ENCODE measurements at places on chromosomes 4 and X.

DNA sequence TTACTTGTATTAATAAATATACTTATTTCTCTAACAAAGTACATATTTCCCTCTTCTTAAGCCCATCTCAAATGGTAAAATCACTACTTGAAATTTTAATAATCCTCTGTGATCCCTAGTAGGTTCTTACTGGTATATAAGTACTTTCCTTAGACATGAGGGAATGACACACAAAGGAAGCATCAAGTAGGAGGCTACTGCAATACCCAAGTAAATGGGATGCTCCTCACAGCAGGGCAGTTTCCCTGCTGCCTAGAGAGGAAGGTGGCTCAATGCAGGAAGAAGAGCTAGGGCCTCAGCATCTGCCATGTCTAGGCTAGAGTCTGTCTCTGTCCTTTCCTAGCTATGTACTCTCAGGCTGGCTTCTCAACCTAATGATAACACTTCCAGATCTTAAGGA, 122.1 kb upstream of the DIPK2B start:
- no peak for DNase-seq

DNA sequence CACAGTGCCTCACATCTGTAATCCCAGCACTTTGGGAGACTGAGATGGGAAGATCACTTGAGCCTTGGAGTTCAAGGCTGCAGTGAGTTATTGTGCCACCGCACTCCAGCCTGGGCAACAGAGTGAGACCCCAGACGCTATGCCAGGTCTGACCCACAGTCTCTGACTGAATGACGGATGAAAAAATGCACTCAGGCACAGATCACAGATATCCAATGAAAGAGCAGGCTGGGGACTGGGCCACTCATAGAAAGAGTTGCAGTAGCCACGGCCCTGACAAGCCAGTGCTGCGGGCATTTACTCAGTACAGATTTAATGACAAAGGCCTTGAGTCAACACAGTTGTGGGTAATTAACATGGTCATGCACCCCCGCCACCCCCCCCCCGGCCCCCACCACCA, 22.7 kb downstream of the NUDT6 start:
- DNase-seq, result no peak

DNA sequence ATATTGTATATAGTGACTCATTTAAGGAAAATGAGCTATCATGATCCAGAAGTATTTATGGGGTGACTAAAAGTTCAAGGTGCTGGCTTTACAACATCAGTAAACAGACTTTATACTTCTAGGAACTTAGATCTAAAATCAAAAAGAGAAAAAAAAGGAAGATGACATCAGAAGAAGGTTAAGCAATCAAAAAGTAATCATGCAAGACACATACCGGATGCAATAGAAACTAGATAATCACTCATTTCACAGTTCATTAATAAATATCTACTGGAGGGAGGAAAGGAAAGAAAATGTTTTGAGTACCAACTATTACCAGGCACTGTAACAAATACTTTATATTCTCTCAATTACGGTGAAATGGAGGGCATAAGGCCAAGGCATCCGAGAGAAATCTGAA, 276.4 kb downstream of the SPRY1 start:
- DNase-seq, result no peak

GRCh38 chr4:104519588-104519987, 24.9 kb upstream of the CXXC4 start:
- DNase-seq, result no peak

DNA sequence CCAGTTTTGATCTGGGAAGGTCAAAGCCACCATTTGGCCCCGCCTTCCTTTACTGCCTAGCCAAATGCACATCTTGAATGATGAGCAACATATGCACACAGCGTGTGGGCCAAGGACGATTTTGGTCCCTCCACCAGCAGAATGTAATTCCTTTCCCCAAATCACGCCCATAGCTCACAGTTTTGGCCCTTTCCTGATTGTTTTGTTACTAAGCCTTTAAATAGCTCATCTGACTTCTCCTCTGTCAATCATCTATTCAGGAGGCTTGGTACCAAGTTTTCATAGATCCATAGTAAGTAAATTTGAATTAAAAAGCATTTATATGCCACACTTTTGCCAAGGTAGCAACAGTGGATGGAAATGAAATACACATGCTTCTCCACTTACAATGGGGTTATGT, 123.3 kb downstream of the NFKB1 start:
- no peak for DNase-seq

DNA sequence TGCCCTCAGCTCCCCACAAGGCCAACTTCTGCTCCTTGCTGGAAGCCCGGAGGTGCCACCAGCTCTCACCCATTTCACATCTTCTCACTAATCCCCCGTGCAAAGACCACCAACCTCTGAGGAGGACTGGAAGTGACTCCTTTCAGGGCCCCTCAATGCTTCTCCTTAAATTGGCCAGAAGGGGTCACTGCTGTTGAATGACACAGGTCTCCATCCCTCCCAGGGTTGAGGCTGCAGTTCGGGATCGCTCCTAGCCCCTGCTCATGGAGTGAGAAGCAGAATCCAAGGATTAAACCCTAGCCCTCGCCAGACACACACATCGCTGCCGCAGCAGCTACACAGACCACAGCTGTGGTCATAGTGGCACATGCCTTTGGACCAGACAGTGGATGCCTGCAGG, 279.5 kb upstream of the TAPT1 start:
- DNase-seq, result no peak

DNA sequence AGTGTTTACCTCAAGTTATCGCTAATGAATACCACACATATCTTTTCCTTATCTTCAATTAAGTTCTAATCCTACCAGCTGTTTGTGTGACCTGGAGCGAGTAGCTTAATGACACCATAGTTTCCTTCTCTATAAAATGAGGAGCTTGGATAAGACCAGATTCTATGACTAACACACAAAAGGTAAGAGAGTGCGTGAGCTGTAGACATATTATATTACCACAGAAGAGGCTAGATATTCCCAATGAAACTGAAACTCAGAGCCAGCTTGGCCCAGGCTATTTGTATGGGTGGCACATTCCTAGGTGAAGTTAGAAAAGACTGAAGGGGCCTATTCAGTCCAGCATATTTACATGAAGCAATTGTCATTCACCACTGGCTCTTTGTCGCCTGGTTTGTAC, 30.2 kb downstream of the ASB5 start:
- no peak for DNase-seq

GRCh38 chrX:100731441-100732281, at the start of gene SYTL4:
SYTL4 (minus strand) TSS chrX:100732121; CDS start chrX:100702037, 30,084 bp downstream.
- no peak for DNase-seq

DNA sequence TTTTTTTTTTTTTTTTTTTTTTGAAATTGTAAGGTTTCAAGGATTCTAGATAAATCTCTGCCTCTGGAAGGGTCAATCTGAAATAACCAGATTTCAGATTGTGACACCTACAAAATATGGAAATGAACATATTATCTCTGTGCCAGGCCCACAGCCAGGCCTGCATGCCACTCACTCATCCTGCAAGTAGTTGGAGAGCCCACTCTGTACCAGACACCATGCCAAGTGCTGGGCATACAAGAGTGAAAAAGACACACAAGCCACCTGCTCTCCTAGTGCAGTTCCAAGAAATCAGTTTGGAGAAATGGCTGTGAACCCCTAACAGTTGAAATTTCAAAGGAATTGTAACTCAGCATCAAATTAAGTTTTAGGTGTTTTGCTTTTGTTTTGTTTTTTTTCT, 145.9 kb upstream of the NOCT start:
- no peak for DNase-seq

GRCh38 chr4:75633846-75634245, 3.5 kb upstream of the CDKL2 start:
- no peak for DNase-seq

DNA sequence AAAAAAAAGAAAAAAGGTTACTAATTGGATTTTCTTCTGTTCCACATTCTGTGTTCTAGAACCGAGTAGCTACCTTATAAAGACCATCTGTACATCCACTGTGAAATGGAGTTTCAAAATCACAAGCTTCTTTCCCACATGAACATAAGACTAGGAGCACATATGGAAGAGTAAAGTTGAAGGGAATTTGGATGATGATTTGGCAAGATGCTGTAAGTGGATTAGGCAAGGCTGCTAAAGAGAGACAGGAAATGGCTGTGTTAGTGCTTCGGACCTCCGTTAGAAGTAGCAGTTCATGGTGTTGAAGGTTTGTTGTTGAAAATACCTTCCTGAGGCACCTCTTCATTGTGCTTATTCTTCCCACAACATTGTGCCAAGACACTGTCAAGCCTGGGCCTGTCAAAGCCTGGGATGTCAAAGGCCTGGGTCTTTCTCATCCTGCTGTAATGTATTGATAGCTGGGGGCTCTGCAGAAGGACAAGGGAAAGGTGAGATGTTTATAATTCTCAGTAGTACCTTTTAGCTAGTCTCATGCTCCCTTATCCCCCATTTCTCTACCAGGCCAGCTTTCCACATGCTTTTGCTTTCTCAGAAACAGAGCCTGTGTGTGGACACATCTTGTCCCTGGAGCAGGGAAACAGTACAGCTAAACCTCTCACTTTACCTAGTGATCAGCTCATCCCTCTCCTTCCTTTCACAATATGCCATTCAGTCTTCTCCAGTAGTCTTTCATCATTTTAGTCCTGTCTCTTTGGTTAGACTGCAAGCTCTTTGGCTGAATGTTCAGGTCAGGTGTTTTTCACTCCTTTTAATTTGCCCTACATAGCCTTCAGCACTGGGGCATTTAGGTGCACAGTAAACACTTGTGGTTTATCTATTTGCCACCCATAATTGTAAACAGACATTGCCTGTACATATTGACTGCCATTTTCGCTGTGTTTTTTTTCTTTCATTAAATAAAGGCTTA, 37.9 kb upstream of the CYP2U1 start:
- DNase-seq, result no peak

DNA sequence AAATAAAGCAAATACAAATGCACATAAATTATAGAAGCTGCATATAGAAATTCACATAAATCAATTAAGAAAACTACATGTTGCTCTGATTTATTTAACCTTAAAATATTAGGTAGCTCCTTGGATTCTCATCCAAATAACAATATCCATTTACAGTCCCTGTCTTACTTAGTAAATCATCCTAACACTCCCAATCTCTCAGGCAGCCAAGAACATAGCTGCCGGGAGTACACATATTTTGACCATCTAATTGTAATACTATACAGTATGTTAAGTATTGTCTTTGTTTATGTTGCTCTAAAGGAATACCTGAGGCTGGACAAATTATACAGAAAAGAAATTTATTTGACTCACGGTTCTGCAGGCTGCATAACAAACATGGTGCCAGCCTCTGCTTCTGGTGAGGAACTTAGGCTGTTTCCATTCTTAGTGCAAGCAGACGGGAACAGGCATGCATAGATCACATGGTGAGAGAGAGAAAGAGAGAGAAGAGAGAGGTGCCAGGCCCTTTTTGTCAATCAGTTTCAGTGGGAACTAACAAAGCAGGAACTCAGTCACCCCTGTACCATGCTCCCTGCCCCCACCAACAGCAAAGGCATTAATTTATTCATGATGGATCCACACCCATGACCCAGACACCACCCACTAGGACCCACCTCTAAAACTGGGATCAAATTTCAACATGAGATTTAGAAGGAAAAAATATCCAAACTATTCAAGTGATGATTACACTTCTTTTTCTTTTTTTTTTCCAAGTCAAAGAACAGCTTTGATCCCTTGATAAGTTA, 614.8 kb upstream of the TECRL start:
- DNase-seq, result no peak

GRCh38 chr4:104353481-104353880, 141.2 kb downstream of the CXXC4 start:
- no peak for DNase-seq

- no peak for DNase-seq
Measured at GRCh38 chr4:139777757-139778156, 112.1 kb downstream of the MGST2 start.

GRCh38 chr4:89657931-89658700, 178.8 kb downstream of the SNCA start:
- no peak for DNase-seq

DNA sequence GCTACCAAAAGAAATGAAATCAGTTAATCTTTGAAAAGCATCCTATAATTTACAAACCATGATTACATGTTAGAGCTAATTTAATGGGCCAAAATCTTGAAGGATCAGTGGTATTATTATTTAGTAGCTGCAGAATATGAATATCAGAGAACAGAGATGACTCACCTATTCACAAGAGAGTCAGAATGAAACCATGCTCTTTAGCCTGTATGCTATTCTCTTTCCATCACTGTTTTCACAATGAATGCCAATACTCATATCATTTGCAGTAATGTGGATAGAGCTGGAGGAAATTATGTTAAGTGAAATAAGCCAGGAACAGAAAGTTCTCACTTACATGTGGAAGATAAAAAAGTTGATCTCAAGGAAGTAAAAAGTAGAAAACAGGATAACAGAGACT, 414.1 kb downstream of the CENPC start:
- no peak for DNase-seq

All from activated CD4-positive, CD25-positive, alpha-beta regulatory T cell (primary cell).